ENCODE measurements at places on chromosomes 11 and 22. TPM values are rescaled to one million over a fixed set of nuclear protein-coding genes. Genes with fewer than 3 reads are reported as not detected.

GRCh38 chr22:31286360-31287255 is 5.7 kb downstream of the PIK3IP1 start:
- peak; percentile 44 for DNase-seq

DNA sequence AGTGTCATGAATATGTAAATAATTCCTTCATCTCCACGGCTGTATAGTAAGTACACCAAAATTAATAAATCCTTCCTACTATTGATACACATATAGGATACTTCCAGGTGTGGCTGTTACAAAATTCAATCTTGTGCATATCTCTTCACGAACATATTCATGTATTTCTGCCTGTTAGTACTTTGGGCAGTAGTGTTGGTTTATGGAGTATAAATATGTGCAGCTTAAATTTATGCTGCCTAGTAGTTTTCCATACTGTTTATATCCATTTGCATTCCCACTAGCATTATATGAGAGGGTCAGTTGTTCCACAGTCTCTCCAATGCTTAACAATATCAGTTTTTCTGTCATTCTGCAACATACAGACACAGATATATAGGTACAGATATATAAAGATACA is 3.9 kb upstream of the OR5M8 start:
- DNase-seq = no peak

DNA sequence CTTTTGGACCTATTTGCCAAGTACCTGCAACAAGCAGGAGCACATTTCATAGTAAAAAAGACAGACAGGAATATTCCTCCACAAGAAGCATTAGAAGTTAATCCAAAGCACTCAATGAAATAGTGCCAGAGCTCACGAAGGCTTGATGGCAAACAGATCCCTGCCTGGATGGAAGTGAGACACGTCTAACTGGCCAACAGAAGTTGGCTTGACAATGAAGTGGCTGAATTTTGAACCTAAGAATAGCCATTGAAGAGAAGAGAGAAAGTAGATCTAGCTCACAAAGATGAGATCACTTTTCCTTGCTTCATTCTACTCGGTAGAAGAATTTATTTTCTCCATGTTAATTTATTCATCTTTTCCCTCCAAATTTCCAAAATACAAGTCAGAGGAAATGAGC is 30.6 kb upstream of the APOA1 start:
- DNase-seq = no peak

DNA sequence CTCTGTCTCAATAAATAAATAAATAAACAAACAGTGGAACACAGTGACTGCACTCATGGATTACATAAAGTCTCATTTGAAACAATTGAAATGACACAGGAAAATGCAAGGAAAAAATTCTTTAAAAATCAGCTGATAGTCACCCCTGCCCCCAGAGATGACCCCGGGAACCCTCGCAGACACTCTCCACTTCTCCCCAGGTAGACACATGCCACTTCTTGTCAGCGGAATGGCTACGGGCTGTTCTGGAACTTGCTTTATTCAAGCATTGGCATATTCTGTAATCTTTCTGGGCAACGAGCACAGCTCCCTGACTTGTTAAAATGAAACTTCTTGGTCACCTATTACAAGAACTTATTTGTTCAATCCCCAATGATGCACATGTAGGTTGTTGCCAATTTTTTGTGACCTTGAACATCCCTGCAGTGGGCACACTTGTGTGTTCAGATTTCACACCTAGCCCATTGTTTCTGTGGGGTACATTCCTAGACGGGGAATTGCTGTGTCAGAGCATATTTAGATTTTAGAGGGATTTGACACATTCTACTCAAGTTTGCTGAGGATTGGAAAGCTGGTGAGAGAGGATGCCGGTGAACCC is 32.8 kb downstream of the MYEOV start:
- DNase-seq = no peak

- no peak for DNase-seq
Measured at GRCh38 chr11:114284021-114284420, 12.2 kb upstream of the NNMT start.

DNA sequence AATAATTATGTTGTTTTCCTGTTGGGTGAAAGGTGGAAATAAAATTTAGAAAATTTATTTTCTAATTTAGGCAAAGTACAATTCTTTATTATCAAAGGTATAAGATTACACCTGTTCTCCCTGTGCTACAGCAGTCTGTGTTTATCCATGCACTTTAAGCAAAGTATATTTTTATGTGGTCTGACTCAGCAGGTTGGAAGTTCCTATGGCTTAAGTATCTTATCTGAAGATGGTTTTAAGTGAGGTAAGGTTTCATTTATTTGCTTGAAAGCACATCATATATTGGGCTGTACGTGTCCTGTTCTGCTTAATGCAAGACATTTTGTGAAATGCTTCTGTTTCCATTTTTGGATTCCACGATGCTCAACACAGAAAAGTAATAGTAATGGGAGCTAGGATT is 14.6 kb downstream of the PPME1 start:
- DNase-seq = no peak

DNA sequence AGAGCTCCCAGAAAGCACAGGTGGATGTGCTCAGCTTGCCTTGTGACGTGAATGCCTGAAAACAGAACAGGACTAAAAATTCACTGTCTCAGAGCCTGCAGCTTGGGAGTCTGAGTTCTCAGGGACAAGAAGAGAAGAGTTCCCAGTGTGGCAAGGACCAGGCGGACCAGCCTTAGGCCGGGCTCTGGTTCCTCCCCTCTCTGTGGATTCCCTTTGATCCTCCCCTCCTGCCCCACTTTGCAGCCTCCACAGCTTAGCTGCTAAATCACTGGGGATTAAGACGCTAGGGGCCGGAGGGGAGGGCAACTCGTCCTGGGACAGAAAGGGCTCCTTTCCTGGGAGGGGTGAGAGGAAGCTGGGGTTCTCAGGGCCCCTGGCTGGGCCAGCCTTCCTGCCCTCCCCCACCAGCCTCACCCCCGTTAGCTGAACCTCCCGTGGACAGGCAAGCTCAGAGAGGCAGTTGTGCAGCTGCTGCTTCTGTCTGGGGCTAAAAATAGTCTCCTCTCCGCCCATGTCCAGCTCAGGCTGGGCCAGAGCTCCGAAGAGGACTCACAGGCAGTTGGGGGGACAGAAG is 29.9 kb upstream of the JAM3 start:
- DNase-seq = no peak

- no peak for DNase-seq
Measured at GRCh38 chr11:128670631-128671030, 23.2 kb upstream of the FLI1 start.

DNA sequence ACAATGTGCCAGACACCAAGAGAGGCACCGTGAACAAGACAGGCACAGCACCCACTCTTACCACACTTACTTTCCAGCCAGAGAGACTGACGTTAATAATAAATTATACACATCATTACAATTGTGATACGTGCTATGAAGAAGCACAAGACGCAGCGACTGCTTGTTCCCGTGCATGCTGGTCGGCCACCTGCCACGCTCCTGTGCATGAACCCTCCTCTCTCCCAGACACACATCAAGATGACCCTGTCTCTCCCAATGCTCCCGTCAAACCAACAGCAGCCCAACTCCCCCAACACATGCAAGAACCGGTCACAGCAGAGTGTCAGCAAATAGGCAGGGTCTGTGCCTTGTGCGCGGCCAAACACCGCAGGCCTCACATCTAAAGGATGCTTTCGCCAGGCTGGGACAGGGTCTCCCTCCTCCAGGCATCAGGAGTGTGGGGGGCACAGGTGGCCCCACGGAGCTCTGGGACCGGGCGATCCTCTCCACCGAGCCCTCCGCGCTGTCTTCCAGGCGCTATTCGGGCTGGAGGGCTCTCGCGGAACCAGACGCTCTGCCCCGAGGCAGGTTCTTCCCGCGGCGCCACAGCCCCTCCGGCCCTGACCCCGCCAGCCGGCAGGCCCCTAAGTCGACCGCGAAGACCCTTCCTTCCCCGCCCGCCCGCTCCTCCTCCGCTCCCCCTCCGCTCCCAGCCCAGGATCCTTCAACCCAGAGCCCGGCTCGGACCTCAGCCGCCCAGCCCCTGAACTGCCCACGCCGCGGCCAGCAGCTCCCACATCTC is 533 bp downstream of the SERGEF start:
- no peak for DNase-seq

GRCh38 chr22:27485842-27486241 is 315.7 kb downstream of the MN1 start:
- no peak for DNase-seq

- no peak for DNase-seq
Measured at GRCh38 chr22:44661659-44662569, 40.1 kb upstream of the PRR5 start.

- no peak for DNase-seq
Measured at GRCh38 chr11:60834742-60835533, 7.0 kb upstream of the CCDC86 start.

- DNase-seq = no peak
Measured at GRCh38 chr11:99098751-99099150, 78.0 kb downstream of the CNTN5 start.

DNA sequence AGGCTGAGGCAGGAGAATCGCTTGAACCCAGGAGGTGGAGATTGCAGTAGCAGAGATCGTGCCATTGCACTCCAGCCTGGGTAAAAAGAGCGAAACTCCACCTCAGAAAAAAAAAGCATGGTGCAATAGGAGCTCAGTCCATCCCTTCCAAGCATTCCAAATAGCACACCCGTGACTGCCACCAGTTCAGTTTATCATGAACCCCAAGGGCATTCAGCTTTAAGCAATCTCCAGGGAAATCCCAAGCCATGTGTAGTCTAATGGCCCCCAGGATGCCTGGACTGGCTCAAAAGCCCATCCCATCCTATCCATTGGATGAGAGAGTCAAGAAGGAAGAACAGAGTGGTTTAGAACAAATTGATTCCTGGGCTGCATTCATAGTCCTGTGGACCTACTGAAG is 16.2 kb downstream of the MICAL3 start:
- no peak for DNase-seq

- DNase-seq = no peak
Measured at GRCh38 chr22:19464546-19464945, 14.4 kb downstream of the UFD1 start.

- DNase-seq = no peak
Measured at GRCh38 chr22:33248948-33249347, 190.8 kb upstream of the SYN3 start.

DNA sequence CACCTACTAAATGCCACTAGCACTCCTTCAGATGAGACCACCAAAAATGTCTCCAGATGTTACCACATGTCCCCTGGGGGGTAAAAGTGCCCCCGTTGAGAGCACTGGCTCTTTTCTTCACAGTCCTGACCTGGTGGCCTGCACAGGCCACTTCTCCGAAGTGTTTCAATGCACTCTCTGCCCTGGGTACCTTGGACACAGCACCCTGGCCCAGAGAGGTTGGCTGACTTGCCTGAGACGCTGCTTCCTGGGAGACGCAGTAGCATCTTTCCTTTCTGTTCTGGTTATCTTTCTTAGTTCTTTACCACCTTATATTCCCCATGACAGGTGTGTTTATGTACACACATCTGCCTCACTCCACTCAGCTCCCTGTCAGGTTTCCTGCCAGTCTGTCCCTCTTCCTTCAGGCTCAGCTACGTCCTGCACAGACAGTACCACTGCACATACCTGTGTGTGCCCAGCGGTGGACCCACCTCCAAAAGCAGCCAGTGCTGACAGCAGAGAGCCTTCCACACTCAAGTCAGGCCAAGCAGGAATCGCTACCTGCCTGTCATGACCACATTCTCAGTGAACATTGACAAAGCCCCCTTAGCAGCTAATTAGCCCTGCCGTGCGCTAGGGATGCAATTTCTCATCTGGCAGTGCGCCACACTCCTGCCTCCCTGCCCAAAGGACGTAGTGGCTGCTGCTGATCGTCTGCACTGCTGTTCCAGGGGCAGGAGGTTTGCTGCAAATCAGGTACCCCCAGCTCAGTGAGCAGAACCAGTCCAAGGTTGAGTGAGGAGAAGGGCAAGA is 39.0 kb downstream of the FAM83F start:
- no peak for DNase-seq

DNA sequence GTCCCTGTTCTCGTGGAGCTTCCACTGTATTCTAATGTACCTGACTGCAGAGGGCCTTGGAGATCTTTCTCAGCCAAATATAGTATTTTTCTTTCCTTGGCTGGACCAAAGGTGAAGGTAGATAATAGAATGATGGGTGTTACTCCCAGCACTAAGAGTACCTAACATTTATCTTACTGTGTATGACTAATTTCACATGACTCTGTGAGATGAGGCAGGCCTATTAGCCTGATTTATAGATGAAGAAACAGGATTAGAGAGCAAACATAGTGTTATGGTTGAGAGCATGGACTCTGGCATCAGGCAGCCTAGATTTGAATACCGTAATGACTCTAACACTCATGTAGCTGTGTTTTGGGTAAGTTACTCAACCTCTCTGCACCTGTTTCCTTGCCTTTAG is 2.7 kb downstream of the ACO2 start:
- no peak for DNase-seq

- no peak for DNase-seq
Measured at GRCh38 chr22:42973536-42973881, 41.4 kb downstream of the PACSIN2 start.

GRCh38 chr11:122453586-122453985 is 201.9 kb upstream of the UBASH3B start:
- no peak for DNase-seq

GRCh38 chr11:78099666-78100065 is 20.0 kb upstream of the NDUFC2 start:
- no peak for DNase-seq

DNA sequence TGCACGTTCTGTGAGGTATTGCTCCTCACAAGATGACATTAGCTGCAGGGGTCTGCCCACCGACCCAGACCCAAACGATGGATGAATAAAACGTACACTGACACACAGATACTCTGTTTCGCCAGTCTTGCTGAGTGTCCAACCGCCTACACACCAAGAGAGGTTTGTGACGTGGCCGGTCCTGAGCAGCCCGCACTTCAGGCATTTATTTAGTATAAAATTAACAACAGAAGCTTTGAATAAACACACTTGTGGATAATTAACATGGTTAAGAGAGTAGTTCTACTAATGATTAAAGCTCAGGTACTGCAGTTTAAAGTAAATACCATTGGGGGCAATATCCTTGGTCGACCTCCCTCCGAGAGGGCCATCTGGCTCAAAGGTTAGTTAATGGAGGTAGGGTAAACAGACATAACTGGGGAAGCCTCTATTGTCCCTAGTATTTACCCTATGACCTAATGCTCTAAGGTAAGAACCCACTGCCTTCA is 75.7 kb downstream of the CCDC83 start:
- DNase-seq = no peak

GRCh38 chr22:44648821-44649565 is 53.0 kb upstream of the PRR5 start:
- peak; percentile 73 for DNase-seq

GRCh38 chr11:110447897-110448745 is 18.4 kb downstream of the FDX1 start:
- DNase-seq = no peak

- no peak for DNase-seq
Measured at GRCh38 chr11:23696688-23697415, 800.0 kb upstream of the LUZP2 start.

The TALDO1 gene
- 92.4 TPM for total RNA-seq

The HBB gene
- total RNA-seq = 1,223 TPM

The OSM gene
- 0.32 TPM for total RNA-seq

The CEP126 gene
- total RNA-seq = 1.5 TPM

The PAFAH1B2 gene
- total RNA-seq = 68.9 TPM

The DEFB131B gene
- not detected for total RNA-seq

The GPR137 gene
- total RNA-seq = 37.7 TPM

The SLC5A1 gene
- 28.4 TPM for total RNA-seq

The HDHD5 gene
- total RNA-seq = 39.6 TPM

The ISX gene
- not detected for total RNA-seq

The KLHL35 gene
- total RNA-seq = 0.75 TPM

The GUCY1A2 gene
- 11.0 TPM for total RNA-seq
